ENCODE measurements at places on chromosomes 1 and 21.
A peak's percentile ranks its signal among the peaks of the same experiment; 100 is the strongest.

DNA sequence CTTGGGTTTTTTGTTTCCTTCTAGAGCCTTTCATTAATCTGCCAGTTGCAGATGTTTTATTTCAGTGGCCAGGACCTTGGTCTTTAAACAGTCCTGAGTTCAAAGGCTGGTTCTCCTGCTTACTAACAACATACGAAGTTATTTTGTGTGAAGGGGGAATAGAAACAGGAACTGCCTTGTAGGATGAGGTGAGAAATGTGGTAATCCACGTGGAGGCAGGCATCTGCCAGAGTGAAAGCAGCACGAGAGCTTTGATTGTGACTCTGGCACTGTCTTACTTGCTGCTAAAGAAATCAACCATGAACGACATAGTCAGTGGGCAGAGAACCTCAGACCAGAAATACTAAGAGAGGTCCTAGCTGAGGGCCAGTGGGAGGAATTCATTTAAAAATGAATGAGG lies 30.4 kb downstream of the TMEM63A start:
- DNase-seq = no peak

DNA sequence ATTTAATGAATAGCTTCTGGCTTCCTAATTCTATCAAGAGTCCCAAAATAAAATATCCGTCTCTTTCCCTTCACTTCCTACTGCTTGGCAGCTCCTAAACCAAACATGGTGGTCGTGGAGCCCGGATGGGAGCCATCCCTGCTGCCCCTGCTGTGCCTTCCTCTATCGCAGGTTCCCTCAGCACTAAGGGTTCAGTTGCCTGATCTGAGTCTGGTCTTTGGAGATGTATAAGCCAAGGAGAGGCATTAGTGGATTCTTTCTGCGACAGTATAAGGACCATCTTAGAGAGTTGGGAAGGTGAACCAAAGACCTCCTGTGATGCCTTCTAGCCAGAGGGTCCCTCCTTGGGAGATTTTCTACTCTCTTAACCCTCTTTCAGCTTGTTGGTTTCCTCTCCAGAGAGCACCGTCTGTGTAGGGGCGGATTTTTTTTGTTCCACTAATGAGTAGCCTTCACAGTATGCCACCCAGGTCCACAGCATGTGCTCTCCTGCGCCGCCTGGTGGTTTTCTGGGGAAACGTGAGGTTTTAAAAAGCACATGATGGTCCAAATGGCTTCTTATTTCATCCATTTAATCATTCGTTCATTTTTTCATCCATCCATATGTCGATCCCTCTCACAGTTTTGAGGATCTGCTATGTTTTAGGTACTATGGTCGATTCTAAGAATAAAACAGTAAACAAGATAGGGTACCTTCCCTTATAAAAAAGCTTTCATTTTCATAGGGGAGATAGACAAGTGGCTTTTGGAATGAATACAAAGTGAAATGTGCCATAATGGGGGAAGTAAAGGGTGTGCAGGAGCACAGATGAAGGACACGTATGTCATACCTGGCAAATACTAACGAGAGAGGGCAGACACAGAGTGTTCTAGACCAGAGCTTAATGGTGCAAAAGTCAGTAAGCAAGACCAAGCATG lies 71.0 kb downstream of the NFASC start:
- peak; percentile 83 for DNase-seq

DNA sequence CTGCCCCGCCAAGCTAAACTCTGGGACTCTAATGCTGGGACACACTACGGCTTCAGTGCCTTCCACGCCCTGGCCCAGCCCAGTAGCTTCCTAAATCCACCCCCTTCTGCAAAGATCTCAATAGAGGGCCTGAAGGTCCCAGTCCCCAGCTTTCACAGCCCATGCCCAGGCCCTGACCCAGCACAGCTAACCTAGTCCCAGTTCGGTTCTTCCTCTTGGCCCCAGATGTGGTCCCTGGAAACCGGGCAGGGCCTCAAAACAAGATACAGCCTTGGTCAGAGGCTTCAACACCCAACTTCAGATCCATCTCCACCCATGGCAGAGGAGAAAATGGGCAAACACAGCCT lies 646 bp upstream of the PDZK1IP1 start:
- DNase-seq = no peak

DNA sequence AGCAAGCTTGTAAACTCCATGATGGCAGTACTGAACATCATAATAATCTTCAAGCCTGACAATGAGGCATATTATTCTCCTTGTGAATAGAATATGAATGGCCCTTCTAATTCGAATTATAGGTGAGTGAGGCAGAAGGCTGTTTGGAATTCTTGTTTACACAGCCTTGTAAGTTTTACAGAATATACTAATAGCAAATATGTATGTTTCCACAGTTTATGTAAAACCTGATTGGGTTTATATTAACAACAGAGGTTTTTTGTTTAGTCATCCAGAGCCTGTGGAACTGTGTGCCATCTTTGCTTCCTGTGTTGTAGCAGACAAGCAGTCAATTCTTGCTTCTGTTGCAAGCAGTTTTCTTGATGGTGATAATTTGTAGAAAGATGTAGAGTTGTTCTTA lies 8.0 kb downstream of the OSBPL9 start:
- no peak for DNase-seq

GRCh38 chr1:43418858-43419257 lies 29.2 kb downstream of the SZT2 start:
- no peak for DNase-seq

DNA sequence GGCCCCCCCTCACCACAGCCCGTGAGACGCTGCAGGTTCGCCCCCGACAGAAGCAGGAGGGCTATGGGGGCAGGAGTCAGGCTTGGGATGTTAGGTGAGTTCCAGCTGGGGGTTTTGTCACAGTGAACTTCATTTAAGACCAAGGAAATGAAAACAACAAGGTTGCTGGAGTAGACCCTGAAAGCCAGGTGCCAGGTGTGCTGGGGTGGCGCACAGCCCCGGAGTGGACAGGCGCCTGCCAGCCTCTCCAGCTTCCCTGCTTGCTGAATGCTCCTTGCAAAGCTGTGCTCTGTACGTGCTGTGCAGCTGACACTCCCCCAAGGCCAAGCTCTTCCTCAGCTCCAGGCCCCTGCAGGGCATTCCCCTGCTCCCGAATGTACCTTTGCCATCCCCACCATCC lies 102.4 kb downstream of the PGBD5 start:
- no peak for DNase-seq

- DNase-seq = peak; percentile 4
These were observed 330.3 kb upstream of the SNX7 start for GRCh38 chr1:98331243-98331642.

GRCh38 chr1:174692313-174692712 lies 244.5 kb downstream of the GPR52 start:
- DNase-seq = no peak

DNA sequence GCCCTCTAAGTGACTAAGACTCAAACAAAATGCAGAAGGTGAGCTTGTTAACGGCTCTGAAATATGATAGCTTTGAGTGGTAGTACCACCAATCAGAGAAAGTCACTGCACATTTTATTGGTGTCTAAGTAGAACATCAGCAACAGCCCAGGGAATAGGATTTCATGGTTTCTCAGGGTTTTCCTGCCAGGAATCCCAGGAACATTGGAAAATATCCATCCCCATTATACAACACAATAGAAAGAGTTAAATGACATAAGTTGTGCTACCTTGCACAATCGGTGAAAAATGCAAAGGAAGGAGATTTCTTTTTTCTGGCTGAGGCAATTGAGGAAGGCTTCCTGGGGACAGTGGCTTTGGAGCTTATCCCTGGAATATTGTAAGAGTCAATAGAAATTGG lies 283.1 kb downstream of the HLX start:
- no peak for DNase-seq

- no peak for DNase-seq
These were observed 233.0 kb upstream of the IRF2BP2 start for GRCh38 chr1:234842726-234843641.

DNA sequence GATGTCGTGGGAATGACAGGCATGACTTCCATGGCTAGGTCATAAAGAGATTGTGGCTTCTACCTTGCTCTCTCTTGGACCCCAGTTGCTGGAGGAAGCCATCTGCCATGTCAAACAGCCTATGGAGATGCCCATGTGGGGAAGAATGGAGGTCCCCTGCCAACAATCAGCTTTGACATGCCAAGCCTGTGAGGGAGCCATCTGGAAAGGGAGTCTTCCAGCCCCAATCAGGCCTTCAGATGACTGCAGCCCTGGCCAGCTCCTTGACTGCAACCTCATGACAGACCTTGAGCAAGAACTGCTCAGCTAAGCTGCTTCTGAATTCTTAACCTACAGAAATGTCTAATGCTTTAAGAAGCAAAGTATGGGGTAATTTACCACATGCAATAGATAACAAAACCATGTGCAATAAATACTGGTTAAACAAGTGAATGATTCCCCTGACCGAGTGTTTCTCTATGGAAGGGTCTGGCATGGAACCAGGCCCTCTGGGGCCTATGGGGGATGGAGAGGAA lies 187.1 kb downstream of the HIVEP3 start:
- no peak for DNase-seq

DNA sequence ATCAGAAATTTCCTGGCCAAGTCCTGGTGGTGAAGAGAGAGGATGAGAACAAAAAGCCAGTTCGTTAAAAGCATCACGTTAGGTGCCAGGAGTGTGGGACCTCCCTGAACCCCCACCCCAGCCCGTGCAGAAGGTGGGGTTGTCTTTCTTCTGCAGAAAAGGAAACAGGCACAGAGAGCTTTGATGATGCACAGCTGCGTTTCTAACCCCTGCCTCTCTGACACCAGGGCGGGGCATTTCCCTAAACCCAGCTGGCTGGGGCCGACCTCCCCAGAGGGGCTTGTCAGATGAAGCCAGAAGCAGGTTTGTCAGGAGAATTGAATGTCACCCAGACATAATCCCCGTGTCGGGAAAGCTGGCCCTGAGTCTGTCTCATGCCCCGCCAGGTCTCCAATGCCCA lies 189.3 kb upstream of the EDN2 start:
- no peak for DNase-seq

DNA sequence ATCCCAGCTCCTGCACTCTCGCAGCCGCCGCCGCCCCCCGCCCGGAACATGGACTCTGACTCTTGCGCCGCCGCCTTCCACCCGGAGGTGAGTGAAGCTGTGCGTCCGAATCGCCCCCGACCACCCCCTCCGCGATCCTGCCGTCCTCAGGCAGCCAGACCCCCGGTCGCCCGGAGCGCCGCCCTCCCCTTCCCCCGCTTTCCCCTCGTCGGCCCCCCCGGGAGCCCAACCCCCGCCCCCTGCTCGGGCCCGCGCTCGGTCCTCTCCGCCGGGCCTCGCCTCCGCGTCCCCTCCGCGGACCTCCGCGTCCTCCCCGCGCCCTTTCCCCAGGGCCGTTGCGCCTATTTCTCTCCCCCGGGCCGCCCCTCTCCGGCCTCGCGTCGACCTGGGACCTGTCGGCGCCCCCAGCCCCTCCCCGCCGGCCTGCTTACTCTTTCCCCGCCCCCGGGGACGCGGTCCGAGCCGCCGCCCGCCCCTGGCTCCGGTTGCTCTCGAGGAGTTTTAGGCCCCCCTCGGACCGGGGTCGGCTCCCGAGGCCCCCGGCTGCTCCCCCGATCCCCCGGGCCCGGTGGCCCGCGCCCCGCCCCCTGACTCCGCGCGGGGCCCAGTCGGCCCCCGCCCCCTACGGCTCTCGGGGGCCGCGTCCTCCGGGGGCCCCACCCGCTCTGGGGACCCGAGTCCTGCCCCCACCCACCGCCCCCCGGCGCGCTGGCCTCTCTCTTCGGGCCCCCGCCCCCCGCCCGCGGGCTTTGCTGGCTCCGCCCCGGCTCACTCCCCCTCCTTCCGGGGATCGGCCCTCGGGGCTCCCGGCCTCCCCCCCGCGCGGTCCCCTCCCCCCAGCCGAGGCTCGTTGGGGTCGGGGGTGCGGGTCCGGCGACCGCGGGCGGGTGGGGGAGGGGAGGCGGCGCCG lies 743 bp downstream of the PHF13 start:
- peak; percentile 21 for DNase-seq

- DNase-seq = no peak
These were observed 173.7 kb downstream of the ZBTB18 start for GRCh38 chr1:244224487-244225430.

GRCh38 chr1:224733027-224733911 lies 117.2 kb downstream of the CNIH3 start:
- DNase-seq = no peak

GRCh38 chr1:45543581-45544417 lies 6.8 kb upstream of the AKR1A1 start:
- DNase-seq = no peak

DNA sequence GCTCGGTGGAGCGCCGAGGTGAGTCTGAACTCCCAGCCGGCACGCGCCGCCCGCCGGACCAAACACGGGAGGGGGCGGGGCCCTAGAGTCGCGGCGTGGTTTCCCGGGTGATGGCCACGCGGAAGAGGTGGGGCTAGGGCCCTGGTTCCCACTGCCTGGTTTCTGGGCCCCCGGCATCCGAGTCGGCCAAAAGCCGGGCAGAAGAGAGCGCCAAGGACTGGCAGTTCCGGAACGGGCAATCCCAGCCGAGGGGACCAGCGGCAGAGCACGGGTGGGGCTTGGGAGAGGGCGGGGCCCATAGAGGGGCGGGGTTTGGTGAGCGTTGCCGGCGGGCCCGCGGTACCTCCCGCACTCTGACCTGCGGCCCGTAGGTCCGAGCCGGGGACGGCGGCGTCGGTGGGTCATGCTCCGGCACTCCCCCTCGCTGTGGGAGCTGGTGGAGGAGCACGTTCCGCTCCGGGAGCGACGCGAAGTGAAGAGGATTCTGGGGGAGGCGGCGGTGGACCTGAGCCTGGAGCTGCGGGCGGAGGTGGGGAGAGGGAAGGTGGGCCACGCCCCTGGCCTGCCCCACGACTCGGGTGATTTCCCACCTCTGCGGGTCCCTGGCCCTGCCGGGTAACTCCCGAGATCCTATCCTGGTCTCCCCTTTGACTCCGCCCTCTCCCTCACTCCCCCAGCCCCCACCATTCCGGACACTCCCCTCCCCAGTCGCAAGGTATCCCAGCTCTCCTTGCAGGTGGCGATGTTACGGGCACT lies at the start of gene CCDC24:
CCDC24 (plus strand) TSS at position 124 of the 756 bp plus-strand sequence; CDS start at position 404, 280 bp downstream.
- DNase-seq = peak; percentile 79

DNA sequence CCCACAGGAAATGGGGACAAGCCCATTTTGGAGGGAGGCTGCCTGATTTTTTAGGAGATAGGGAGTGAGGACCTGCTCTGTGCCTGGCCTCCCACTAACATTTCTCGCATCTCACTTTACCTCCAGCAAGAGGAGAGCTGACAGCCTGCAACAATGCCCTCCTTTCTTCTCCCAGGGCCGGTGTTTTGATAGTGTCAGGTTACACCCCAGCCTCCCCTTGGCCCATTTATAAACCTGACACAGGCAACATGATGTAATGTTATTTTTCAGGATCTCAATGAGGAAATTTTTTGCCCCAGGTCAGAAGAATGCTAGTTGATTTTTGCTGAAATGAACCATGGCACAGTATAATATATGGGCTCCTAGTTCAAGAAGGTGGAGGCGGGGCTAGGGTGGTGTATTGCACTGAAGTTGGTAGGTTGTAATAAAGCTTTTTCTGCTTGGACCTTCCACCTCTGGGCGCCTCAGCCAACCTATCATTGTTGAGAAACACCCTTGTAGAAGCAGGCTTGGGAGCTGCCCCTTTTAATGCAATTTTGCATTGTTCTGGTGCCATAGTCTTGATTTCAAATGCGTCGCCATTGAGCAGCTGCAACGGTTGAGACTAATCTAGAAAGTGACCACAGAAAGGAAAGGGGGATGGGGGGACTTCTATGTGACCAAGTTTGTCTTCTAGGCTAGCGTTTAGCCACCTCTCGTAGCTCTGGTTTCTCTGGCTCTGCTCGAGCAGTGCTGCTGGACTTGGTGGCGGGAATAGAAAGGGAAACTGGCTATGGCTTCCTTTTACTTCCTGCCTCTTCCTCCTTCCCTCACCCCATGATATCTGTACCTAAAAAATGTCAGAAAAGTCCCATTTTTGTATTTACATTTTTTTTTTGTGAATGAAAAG lies 53.0 kb downstream of the PBX1 start:
- DNase-seq = peak; percentile 83

GRCh38 chr1:231631717-231632116 lies 5.1 kb downstream of the DISC1 start:
- DNase-seq = no peak

GRCh38 chr1:200292699-200293098 lies 117.1 kb downstream of the ZNF281 start:
- no peak for DNase-seq
